ENCODE measurements at places on chromosomes 12 and 14. TPM values are rescaled to one million over a fixed set of nuclear protein-coding genes. Genes with fewer than 3 reads are reported as not detected.

KRT82 gene
- total RNA-seq: not detected

CISTR gene
- total RNA-seq: not detected

PLA2G1B gene
- not detected for total RNA-seq

OTOGL gene
- not detected for total RNA-seq

WDR20 gene
- 56.9 TPM for total RNA-seq

LRTM2 gene
- 0.13 TPM for total RNA-seq

HPD gene
- not detected for total RNA-seq

HOXC13 gene
- total RNA-seq: not detected

CCDC177 gene
- total RNA-seq: not detected

GLS2 gene
- total RNA-seq: 11.5 TPM

HEBP1 gene
- 13.1 TPM for total RNA-seq

CELA1 gene
- 2.5 TPM for total RNA-seq

Measured in naive thymus-derived CD8-positive, alpha-beta T cell (primary cell).